Activated CD4-positive, alpha-beta T cell treated with anti-CD3 and anti-CD28 coated beads for 36 hours (primary cell): ENCODE measurements at places on chromosomes 11 and 22. TPM values are rescaled to one million over a fixed set of nuclear protein-coding genes. Genes with fewer than 3 reads are reported as not detected.

Gene OR52A1
- total RNA-seq, result not detected

- H3K27ac ChIP-seq, result peak overlapping the region; percentile 9
- no peaks in the 10 kb centered on the region for H3K36me3 ChIP-seq
- H3K4me1 ChIP-seq, result peaks cover 36% of the 10 kb centered on the region
- DNase-seq, result peak; percentile 43
- H3K4me3 ChIP-seq, result no peak overlapping the region
Observed at GRCh38 chr11:121337078-121337477, 44.5 kb downstream of the SC5D start.

DNA sequence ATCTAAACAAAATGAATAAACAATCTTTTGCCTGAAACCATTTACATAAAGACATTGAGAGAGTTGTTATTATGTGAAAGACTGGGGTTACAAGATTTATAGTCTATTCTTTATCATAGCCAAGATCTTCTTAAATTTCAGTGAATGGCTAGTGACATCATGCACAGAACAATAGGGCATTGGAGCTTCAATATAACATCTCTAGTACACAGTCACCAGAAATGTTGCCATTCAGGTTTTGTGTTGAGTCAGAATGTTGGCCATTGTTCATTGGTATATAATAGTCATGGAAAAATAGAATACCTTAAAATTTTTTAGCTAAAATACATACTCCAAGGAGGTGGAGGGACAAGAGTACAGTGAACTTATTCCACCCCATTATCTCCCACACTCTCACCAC, 44.3 kb downstream of the SLC5A12 start:
- no peak overlapping the region for H3K27ac ChIP-seq
- no peaks in the 10 kb centered on the region for H3K27me3 ChIP-seq
- no peaks in the 10 kb centered on the region for H3K4me1 ChIP-seq
- no peak overlapping the region for H3K4me3 ChIP-seq

GRCh38 chr11:66262191-66262590, 6.2 kb upstream of the RAB1B start:
- H3K4me3 ChIP-seq, result no peak overlapping the region
- peaks cover 24% of the 10 kb centered on the region for H3K4me1 ChIP-seq
- DNase-seq, result no peak
- no peaks in the 10 kb centered on the region for H3K27me3 ChIP-seq
- peaks cover 40% of the 10 kb centered on the region for H3K36me3 ChIP-seq
- H3K27ac ChIP-seq, result no peak overlapping the region

- no peak overlapping the region for H3K4me3 ChIP-seq
- H3K4me1 ChIP-seq, result no peaks in the 10 kb centered on the region
- H3K27me3 ChIP-seq, result peaks cover 6% of the 10 kb centered on the region
- H3K36me3 ChIP-seq, result no peaks in the 10 kb centered on the region
- DNase-seq, result no peak
- no peak overlapping the region for H3K27ac ChIP-seq
Observed at GRCh38 chr11:115271643-115272042, 232.6 kb downstream of the CADM1 start.
